ENCODE measurements at places on chromosomes 16 and 17.

DNA sequence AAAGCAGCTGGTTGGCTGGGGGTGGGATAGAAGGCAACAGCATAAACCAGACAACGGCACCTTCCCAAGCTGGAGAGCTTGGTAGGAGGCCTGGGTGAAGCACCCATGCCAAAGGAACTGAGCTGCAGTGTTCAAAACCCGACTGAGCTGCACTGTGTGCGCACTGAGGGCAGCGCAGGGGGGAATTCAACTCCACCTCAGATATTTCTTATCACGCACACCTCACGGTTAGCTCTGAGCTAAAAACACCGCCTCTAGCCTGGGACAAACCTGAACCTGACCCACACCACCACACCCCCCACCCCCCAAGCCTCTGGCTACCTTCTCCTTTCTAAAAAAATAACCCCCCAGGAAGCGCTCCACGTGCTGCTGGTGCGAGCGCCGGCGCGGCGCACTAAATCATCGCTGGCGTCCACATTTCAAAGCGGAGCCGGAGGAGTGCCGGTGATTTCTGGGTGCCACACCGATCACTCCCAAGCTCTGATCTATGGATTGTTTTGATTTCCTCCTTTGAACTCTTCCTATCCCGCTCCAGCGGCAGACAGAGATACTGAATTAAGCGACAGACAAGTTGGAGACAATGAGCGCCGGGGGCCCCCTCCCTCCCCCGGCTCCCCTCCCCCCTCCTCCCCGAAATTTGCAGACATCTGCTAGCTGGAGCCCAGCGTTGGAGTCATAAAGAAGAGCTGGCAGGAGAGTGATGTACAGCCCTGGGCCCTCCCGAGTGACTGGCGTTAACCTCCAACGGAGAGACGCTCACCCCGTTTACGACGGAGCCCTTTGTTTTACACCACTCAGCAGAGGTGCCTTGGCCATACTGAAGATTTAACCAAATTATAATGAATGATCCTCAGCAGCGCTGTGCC lies 85.0 kb downstream of the NOG start:
- DNase-seq, result no peak

GRCh38 chr16:58654560-58655214 lies 25.1 kb upstream of the CNOT1 start:
- DNase-seq, result no peak

DNA sequence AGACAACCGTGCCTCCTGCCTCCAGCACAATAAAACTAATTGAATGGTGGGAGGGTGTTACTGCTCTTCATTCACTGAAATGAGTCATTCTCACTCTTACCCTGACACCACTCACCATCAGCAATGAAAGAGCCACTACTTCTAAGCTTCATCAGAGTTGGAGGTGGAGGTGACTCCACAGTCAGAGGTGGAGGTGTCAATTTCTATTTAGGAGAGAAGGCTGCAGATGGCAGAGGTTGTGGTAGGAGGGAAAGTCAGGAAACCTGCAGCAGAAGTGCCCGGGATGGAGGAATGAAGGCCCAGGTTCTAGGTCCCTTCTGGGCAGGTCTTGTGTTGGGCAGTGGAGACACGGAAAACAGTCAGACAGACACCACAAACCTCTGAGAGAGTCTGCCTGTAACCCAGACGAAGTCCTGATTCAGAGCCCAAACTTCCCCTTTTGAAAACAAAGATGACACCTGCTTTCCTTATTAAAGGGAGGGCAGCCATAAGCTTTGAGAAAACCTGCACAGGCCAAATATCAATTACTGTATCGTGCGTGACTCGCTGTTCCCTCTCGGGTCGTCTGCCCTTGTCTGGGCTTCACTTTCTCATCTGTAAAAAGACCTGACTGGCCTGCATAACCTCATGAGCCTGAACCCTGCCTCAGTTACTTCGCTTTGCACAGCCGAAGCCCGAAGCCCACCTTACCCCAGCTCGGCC lies 668 bp downstream of the ATPAF2 start:
- DNase-seq, result no peak

DNA sequence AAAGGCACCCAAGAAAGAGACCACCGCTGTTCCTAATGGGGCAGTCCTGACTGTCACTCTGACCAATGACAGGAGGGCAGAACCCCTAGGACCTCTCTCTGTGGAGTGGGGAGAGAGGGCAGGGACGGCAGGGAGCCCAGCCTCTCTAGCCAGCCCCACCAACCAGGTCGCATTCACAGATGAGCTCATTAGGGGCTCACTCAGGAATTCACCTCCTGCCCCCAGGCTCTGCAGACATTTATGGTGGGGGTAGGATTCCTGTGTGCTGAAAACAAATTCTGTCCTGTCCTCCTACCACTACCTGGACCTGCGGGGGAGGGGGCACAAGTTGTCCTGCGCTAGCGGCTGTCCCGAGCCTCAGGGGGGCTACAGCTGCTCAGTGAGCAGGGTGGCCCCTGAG lies 27.7 kb upstream of the GPRC5C start:
- DNase-seq, result no peak

DNA sequence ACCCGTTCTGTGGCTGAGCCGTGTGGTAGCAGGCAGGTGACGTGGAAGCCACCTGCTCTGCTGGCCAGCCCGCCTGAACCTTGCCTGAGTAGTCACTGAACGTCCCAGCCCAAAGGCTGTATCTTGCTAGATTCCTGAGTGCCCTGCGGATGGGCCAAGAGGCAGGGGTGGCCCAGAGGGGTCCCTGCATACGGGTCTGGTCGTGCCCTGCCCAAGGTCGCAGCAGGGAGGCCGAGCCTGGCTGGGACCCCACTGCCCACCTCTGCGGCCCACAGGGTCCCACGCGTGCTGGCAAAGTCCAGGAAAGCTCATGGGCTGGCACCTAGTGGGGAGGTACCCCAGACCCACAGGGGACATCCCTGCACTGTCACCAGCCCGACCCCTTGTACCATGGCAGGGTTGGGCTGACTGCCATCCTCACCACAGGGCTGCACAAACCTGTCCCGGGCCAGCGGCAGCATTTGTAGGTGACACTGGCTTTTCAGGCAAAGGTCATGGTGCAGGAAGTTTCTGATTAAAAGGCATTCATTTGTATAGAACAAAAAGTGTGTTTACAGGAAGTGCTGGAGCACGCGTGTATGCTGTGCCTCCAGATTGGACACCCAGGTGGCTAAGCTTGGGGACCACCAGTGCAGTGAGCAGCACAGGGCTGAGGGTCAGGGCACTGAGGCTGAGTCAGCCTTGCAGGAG lies 45.1 kb upstream of the ZC3H18 start:
- DNase-seq, result no peak

- DNase-seq, result peak; percentile 3
Observed at GRCh38 chr17:56913353-56913866, 439 bp downstream of the TRIM25 start.

DNA sequence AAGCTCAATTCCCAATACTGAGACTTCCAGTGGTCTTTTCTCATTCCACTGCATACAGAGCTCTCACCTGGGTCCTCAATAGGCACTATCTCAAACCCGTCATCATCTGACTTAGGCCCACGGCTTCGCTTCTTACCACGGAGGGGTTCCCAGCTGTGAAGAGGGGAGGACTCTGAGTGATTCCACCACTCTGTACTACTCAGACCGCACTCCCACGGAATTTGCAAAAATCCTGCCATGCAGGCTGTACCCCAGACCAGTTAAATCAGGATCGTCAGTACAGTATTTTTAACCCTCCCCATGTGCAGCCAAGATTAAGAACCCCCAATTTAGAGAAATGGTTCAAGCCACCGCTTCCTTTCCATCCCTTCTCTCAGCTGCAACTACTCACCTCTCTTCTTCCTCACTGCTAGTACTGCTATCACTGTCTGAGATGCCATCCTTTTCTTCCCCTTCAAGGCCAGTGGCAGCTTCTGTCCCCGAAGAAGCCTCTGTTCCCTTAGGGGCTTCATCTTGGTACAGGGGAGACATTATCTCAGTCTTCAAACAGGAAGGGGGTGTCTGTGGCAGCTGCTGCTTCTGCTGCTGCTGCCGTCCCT lies 6.2 kb upstream of the PSMC5 start:
- no peak for DNase-seq

GRCh38 chr16:14308368-14308723 lies 237.2 kb downstream of the MRTFB start:
- no peak for DNase-seq

- no peak for DNase-seq
Observed at GRCh38 chr16:51556694-51557340, 405.7 kb upstream of the SALL1 start.

DNA sequence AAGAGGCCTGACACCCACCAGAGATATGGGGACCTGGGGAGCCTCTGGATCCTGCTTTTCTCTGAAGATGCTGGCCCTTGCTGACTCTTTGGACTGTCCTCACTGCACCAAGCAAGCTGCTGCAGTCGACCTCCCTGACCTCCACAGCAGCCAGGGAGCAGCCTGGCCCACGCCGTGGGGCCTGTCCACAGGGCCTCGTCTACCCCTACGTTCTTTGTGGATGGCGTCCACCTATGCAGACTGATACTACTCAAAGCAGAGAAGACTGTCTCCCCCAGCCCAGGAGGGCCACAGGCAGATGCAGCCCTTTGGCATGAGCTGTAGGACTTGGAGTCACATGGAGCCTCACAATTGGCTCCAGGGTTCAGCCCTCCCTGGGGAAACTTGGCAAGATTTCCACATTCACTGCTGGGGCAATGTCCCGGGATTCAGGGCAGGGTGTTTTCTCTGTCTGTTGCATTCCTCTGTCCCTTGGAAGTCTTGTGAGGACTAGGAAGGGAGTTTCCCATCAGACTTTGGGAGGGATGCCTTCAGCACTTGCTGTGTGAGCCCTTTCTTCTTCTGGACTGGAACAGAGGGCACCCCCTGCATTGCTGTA lies 152.2 kb downstream of the NTN1 start:
- DNase-seq, result no peak

- no peak for DNase-seq
Observed at GRCh38 chr17:47465165-47465564, 65.7 kb upstream of the NPEPPS start.

DNA sequence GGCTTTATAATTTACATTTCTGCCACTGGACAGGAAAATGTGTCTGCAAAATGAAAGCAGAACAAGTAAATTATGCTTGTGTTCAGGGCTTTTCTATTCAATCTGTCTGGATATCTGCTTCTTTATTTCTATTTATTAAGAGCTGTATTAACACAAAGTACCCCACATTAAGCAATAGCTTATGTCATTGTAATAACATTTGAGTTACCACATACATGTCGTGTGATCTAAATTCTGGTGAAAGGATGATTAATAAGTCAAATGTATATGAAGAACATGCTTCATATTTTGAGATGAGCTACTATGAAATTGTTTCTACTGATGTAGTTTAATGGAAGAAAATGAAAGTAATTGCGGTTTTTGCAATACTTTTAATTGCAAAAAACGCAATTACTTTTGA lies 238.2 kb downstream of the KCNJ2 start:
- no peak for DNase-seq

GRCh38 chr16:70548936-70549335 lies 25.3 kb downstream of the SF3B3 start:
- no peak for DNase-seq

GRCh38 chr16:11175787-11176341 lies 80.1 kb downstream of the SOCS1 start:
- DNase-seq, result no peak

DNA sequence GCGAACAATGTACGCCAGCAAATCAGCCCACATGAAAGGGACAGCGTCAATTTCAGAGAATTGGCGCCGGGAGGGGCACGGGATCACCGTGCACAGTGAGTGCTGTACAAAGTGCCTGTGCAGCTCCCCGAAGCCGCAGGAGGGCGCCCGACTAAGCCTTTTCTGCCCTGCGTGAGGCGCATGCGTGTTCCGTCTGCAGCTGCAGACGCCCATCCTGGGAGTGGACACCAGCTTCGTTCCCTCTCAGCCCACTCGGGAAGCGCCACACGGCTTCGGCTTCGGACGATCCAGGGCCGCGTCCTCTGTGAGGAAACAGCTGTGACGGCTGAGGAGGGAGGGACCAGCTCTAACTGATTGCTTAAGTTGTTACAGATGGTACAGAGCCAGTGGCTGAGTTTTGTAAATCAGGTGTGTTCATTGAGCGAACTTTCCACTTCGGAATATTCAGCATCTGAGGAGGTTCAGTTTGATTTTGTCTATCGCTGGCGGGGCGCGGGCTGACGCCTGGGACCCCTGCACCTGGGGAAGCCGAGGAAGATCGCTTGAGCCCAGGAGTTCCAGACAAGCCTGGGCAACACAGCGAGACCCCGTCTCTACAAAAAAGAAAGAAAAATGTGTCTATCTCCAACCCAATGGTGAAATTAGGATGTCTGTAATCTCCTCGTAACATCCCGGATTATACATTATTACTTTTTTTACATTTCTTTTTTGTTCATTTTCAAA lies 15.4 kb upstream of the ZNF287 start:
- peak; percentile 90 for DNase-seq

DNA sequence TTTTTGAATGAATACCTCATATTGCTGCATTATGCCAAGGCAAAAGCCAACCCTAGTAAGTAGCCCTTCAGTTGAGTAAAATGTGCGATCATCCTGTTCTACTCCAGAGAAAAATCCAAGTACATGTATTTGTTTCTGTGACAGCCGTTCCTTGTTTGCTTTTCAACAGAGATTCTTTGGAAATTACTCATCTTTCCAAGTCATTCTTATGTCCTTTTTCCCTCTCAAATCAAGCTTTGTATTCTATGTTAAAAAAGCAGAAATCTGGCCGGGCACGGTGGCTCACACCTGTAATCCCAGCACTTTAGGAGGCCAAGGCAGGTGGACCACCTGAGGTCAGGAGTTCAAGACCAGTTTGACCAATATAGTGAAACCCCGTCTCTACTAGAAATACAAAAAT lies 112.9 kb upstream of the HAS3 start:
- DNase-seq, result no peak

DNA sequence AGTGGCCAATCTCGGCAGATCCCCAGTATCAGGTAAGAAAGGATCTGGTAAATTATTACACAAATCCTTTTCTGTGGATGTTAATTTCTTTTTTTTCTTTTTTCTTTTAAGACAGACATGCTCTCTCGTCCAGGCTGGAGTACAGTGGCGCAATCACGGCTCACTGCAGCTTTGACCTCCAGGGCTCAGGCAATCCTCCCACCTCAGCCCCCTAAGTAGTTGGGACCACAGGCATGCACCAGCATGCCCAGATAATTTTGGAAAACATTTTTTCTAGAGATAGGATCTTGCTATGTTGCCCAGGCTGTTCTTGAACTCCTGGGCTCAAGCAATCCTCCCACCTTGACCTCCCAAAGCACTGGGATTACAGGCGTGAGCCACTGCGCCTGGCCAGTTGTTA lies 54.0 kb downstream of the GAS7 start:
- DNase-seq, result no peak
